HT-29 (cell line): ENCODE measurements at places on chromosomes 11 and 22.
A peak's percentile ranks its signal among the peaks of the same experiment; 100 is the strongest.

DNA sequence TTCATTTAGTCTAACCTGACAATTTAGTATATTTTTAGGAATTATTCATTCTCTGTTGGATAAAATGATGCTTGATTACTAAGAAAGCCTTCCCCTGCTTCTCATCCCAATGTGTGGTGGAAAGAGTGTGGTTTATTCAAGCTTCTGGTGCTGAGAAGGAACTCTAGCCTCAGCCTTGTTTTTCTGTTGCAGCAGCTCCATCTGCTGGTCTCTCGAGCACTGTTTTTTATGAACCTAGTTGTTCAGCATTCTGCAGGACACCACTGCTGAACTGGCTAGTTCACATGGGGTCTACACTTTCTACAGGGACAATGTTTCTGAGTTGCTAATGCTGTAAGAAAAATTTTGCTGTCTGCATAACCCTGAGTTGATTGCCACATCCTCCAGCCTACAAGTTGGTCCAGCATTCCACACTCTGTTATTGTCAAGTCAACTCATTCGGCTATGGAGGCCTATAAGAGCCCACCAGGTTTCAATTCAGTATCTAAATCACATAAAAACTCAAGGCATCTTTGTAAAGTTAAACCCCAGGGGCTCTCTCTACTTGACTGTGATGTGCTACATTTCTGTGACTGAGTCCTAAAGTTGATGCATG, 14.3 kb downstream of the OR2AG2 start:
- peak; percentile 66 for DNase-seq

DNA sequence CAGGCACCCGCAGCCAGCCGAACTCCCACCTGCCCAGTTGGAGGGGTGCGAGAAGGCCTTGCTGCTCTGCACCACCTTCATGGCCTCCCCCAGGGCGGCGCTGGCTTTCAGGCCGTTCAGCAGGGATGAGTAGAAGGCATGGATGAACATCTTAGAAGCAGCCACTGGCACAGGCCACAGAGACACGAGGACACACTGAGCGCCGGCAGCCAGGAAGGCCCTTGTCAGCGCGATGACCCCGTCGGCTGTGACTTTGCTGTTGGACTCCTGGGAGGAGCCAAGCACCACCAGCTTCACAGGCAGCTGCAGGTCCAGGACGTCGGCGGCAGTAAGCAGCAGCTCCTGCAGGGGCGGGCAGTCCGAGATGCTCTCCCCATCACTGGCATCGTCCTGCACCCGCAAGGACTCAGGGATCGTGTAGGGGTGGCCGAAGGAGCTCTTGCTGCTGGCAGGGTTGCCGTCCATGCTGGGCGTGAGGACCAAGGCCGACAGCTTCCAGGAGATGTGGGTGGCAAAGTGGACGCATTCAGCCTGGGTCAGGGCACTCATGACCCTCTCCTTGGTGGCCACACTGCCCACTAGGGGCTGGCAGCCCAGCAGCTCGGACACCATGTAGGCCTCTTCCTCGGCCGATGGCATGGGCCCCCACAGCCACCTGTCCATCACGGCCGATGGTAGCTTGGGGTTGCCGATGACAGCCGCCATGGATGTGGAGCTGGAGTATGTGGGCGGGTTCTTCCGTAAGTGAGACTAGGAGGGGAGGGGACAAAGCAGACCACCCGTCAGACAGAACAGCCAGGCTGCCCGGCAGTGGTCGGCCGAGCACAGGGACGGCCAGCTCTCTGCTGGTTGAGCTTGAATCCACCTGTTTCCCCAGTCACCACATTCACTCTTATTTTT, 79.7 kb upstream of the PITPNB start:
- DNase-seq: no peak

DNA sequence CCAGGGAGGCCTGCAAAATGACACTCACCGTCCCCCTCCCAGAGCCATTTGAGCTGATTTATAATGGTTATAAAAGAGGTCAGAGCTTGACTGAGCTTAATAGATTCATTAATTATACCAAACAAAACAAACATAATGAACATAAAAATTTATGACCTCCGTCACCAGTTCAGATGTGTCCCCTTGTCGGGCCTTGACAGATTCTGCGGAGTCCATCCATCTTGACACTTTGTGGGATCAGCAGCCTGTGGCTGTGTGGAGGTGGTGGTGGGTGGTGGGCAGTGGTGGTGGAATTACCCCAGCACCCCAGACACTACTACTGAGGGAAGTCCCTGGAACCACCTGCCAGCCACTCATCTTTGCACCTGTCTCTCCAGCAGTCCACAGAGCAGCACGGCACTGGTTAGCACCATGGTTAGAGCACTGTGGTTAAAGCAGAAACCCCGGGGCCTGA, 83.5 kb downstream of the DSCAML1 start:
- no peak for DNase-seq

- DNase-seq: no peak
Measured at GRCh38 chr11:18752502-18752901, 26.5 kb upstream of the IGSF22 start.

DNA sequence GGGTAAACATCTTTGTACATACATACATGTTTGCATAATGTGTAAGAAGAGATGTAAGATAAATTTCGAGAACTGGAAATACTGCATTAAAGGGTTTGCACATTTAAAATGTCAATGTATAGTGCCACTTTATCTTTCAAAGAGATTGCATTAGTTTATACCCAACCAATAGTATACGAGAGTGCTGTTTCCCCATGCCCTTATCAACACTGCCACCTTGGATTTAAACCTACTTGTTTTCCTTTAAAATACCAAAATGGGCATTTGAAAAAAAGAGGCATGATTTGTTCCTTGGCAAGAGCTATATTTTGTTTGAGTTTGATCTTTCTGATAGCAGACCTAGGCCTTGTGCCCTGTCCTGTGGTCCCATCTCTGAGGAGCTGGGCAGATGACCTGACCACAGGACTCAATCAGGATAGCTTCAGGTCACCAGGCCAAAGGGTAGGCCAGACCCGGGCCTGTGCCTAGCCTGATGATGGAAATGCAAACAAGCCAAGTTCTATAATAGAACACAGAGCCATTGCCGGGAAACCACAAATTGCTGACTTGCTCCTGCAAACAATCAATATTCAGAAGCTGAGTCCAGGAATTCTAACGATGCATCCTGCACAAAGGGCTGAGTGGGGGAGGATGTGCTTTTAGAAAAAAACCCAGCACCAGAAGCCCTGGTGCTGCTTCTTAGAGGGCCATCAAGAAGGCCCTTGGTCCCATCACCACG, 16.9 kb upstream of the ALG8 start:
- DNase-seq: no peak

DNA sequence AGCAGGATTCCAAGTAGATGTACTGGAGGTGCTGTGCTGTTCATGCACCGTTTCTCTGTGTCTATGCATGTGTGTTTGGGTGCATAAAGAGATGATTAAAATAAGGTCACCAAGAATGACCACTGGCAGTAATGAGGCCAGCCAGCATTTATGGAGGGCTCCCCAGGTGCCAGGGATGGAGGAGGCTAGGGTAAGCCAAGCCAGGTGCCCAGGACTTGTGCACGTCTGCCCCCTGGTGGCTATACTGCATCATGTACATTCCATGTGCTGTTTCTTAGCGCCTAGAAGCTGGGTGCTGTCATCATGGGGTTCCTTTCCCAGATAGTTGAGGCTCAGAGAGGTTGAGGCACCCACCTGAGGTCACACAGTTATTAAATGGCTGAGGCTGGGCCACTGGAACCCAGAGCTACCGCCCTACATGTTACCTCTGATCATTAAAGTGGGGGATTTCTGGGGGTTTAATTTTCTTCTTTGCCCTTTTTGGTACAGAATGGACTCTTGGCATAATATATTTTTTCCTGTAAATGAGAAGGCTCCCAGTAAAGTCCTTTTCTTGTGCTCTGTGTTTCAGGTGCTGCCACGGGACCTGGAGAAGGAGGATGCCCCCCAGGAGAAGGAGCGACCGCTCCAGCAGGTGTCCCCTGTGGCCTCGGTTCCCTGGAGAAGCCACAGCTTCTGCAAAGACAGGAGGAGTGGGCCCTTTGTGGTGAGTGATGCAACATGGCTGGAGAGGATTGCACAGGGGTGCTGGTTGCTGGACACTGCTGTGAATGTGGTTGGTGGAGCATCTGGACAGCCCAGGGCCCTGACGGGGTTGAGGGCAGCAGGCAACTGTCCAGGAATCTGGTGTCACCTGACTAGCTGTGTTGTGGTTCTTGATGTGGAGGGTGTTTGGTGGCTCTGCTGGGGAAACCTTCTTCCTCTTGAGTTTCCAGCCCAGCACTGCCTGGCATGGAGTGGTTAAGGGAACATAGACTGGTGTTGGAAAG, 96.4 kb downstream of the KIAA1671 start:
- peak; percentile 77 for DNase-seq

DNA sequence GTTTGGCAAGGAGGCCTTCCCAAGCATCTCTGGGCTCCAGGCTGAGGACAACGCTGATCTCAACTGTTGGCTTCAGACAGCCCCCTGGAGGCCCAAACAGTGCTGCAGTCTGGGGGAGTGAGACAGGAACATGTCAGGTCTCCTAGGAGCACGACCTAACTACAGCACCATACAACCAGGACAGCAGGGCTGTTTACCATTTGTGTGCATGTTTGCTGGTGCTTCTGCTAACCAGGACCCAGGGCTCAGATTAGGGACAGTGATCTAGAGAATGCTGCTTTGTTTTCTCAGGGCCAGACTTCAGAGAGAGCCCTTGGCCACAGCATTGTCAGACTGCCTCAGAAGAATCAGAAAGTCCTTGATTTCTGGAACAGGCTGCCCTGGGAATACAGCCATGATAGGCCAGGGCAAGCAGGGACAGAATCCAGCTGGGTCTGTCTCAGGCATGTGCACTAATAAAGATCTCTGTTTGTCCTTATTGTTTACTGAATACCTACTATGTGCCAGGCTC, 126.5 kb downstream of the VPREB1 start:
- no peak for DNase-seq

DNA sequence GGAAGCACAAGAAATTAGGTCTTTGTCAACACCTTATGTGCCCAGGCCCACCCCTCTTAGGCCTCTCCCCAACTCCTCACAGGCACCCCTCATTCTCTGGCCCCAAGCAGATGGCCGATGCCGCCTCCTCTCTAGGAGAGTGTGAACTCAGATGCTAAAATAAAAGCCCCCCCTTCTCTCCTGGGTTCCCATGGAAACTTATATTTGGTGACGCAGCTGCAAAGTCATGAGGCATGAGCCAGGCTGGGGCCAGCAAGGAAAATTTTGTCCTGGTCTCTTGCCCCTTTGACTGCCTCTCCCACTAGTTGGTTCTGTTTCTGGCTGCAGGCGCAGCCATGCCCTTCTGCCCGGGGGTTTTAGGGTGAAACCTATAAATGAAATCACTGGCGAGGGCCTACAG, 11.8 kb downstream of the RCOR2 start:
- no peak for DNase-seq

DNA sequence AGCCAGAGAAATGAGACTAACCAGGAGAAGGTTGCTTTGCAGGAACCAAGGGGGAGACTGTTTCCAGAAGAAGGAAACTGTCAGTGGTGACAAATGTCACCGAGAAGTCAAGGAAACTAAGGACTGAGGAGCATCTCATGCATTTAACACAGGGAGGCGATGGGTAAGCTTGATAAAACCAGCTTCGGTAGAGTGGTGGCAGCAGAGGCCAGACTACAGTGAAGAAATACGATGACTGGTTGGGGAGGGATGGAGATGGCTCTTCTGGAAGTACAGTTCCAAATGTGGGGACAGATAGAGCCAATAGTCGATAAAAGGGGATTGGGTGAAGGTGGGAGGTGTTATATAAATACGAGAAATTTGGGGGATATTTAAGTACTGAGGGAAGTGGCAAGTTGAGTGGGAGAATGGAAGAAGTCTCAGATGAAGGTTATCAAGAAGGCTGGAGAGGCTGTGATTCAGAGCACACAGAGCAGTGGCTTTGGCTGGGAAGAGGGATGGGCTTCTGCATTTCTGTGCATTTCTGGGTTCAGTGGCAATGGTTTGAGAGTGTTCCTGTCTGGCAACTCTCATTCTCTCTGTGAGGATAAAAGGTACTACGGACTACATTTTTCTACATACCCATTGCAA, 29.2 kb downstream of the SC5D start:
- peak; percentile 77 for DNase-seq

GRCh38 chr11:2963112-2963754, 28.9 kb downstream of the NAP1L4 start:
- DNase-seq: no peak

- no peak for DNase-seq
Measured at GRCh38 chr22:43393132-43393843, 18.5 kb upstream of the MPPED1 start.

- no peak for DNase-seq
Measured at GRCh38 chr22:43643387-43643786, 168.7 kb downstream of the EFCAB6 start.

DNA sequence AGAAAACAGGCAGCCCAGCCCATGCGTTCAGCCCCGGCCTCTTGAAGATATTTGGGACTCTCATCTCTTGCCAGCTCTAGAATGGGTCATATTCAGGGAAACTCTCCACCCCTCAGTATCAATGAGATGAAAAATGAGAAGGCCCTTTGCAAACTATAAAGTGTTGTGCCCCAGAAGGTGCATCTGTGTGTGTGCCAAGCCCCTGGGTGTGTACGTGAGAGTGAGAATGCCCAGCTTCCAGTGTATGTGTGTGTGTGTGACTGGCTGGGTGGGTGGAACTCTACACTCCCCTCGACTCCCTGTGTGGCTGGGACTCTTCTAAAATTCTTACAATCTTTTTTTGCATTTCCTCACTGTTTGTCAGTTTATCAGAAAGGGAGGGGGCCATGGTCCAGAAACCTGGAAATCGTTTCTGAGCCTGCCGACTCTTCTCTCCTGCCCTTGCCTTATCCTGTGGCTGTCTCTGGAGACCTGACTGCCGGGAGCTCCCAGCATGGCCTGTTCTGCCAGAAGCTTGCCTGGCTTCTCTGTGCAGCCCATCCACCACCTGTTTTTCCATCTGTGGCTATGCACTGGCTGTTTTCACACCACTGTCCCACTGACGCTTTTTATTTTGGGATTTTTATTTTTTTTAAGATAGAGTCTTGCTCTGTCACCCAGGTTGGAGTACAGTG, 1.2 kb downstream of the P2RY6 start:
- DNase-seq: no peak

GRCh38 chr11:69480547-69481392, 693 bp upstream of the LINC01488 start:
- DNase-seq: peak; percentile 47

GRCh38 chr11:123390146-123390545, 39.9 kb upstream of the GRAMD1B start:
- DNase-seq: no peak

GRCh38 chr11:35237860-35238715, 99.1 kb downstream of the CD44 start:
- DNase-seq: peak; percentile 57

GRCh38 chr22:50712341-50713007, 25.5 kb upstream of the ACR start:
- DNase-seq: no peak

GRCh38 chr11:114564831-114565230, 5.2 kb upstream of the NXPE1 start:
- no peak for DNase-seq

GRCh38 chr11:36362902-36363301, 66.8 kb downstream of the PRR5L start:
- peak; percentile 73 for DNase-seq

GRCh38 chr22:47089796-47090460, 327.5 kb downstream of the TBC1D22A start:
- DNase-seq: no peak

GRCh38 chr11:82796998-82797961, 63.6 kb upstream of the FAM181B start:
- no peak for DNase-seq

GRCh38 chr22:22893891-22894739, 6.5 kb downstream of the IGLL5 start:
- no peak for DNase-seq

GRCh38 chr22:29580200-29580810, 608 bp downstream of the NIPSNAP1 start:
- DNase-seq: peak; percentile 9

GRCh38 chr22:32476281-32477195, 1.9 kb downstream of the FBXO7 start:
- DNase-seq: peak; percentile 5
